ENCODE measurements at places on chromosomes 16 and 17.
A peak's percentile ranks its signal among the peaks of the same experiment; 100 is the strongest.

GRCh38 chr16:63415014-63415413 lies 1378.8 kb upstream of the CDH8 start:
- no peak for DNase-seq

DNA sequence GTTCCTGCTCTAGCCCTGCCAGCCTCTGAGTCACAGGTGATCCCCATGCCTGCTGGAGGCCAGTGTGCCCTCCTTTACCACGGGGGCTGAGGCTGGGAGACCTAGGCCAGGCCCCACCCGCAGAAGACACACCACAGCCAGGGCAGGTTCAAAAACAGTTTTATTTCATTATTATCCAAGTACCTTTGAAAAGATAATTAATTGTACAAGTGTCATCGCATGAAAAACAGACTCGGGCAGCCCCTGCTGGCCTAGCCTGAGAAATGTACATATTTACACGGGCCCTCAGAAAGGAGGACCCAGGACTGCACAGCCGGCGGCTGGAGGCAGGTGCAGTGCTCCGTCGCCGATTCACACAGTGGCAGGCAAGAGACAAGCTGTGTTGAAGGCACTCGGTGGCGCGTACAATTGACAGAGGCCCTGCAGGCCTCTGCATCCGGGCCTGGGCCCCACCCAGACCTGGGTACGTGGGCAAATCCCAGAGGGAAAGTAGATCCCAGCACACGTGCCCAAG lies 4.4 kb downstream of the PDIA2 start:
- DNase-seq = no peak

- DNase-seq = no peak
These were observed 33.2 kb downstream of the CYTH1 start for GRCh38 chr17:78748730-78749317.

GRCh38 chr16:22284637-22285036 lies 12.6 kb upstream of the POLR3E start:
- DNase-seq = no peak

DNA sequence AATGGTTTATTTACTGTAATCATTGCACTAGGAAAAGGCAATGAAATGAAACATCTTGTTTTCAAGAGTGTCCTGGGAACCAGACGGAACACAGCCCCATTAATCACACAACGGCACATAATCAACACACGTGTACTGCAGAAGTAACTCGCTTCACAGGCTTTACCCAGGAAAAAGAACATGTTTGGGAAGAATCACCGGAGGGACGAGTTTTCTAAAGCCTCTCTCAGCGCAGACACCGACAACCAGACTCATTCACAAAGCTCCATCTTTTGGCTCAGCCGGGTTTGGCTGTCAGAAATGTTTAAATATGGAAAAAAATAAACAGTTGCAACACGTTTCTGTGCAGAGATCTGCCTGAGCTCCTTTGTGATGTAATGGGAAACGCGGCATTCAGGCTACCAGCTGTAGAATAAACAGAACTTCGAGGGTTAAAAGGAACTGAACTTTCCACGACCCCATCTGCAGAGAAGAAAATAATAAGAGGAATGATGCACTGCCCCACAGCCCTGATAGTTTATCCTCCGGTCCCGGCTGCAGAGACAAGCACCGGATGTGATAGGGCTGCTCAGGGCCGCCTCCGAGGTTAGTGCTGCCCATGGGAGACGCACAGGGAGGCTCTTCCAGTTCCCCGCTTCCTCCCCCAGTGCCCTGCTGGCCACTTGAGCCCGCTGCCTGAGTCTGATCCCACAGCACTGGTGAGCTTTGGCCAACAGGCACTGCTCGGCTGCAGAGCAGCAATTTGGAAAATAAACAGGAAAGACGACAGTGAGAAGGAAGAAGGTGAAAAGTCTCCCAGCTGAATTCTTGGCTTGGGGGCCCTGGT lies 119.8 kb downstream of the HIC1 start:
- no peak for DNase-seq

DNA sequence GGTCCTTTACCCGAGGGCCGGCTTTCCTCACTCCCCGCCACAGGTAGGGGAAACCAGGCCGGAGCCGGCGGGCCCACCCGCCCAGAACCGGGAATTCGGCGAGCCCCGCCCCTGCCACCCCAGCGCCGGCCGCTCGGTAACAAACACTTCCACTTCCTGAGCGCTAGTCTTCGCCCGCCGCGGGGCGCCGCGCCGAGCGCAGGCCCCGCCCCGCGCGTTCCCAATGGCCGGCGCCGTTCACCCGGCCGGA lies 224 bp upstream of the NHERF1 start:
- no peak for DNase-seq

DNA sequence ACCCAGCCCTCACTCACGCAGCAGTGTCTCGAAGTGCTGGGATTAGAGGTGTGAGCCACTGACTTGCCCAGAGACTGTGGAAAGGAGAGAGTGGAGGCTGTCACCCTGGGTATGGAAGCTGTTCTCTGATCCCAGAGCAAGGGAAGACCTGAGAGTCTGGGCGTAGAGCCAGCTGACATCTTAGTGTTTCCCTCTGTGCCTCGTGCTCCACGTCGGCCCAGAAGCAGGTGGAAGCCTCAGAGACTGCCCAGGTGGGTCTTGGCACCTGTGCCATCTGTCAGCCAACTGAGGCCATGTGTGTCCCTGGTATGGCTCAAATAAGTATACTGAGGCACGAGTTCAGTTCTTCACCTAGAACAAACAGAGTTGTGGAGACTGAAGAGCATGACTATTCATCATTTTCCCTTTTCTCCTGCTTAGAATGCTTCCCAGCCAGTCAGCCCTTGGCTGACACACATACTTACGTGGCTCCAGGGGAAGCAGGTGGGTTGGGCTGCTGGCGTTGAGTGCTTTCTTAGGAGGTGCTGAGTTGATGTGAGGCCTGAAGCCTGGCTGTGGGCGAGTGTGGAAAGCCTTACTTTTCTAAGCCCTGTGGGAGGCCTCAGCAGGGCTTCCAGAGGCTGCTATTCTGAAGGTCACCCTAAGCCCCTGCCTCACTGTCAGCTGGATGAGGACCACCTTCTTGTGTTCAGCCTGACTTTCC lies 8.1 kb downstream of the CTRL start:
- DNase-seq = peak; percentile 55

DNA sequence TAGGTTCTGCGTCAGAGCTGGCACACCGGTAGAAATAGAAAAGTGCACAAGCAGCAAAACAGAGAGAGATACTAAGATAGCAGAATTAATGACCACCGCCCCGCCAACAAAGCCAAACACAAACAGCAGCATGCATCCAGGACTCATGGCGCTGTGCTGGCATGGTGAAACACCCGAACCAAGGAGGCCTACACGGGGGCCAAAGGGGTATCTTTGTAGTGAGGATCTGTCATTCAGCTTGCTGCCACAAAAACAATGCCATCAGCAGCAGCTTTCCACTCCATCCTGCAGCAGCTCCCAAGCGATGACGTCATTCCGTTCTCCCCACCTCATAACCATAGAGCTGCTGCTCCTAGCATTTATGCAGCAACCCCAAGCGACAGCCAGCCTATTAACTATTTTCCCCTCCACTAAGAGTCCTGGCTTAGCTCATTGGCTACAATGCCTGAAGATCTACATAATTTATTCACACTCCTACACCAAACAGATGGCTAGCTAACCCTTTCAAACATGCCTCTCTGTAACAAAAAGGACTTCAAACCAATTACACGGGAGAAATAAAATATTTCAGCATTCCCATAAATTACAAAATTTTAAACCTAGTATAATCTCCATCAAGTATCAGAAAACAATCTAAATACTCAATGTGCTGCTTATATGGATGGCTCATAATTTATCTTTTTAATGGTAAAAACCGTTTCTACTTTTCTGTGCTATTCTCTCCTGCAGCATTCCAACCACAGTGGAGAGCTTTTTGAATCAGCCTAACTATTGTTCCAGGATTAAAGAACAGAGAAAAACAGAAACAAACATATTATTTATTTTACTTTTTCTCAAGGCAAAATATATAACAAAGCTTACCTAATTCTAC lies 73.9 kb downstream of the SPAG9 start:
- peak; percentile 83 for DNase-seq

DNA sequence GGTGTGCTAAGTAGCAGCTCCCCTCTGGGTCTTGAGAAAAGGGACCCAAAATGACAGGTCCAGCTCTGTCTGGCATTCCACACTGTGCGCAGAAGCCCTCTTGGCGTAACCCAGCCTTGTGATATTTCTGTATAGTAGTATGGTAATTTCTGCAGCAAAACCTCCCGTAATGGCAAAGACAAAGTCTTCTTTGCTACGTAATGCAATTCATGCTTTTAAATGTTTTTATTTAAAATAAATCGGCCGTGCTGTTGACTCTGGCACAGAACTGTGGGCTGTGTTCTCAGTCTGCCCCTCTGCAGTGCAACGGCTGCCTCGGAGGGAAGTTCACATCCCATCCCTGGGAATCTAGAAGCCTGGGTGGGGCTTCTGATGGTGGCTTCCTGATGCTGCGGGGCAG lies 75.2 kb downstream of the ASIC2 start:
- DNase-seq = no peak

DNA sequence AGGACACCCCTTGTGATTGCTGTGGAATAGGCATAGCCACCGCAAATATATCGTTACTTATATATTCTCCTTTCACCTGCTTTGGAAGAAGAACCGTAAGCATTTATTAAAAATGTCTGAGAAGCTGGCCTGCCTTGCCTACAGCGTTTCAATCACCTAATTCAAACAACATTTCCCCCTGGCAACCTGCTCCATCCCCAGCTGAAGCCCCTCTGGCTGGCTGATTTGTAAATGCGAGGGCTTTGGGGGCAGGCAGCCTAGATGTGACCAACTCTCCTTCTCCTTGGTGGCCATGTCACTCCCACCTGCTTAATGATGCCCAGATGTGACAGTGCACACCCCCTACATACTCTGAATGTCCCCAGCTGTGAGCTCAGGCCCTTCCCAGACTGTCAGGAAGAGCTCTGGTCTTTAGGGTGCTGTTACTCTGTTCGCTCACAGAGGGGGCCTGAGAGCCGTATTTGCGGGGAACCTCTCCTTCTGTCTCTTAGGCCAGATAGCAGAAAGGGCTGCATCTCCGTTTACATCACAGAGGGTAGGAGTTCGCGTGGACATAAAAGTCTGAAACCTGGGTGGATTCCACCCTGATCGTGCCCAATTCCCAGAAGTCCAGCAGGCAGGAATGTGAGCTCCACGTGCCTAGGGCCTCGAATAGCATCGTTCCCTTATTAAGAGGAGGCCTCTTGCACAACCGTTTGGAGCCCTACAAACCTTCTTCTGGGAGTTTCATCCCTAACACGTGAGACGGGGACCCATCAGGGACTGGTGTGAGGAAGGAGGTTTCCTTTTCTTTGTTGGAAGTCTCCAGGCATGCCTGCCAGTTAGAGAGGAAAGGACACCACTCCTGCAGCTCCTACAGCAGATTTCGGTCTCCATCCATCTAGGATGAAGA lies 2.4 kb upstream of the SDK2 start:
- no peak for DNase-seq

DNA sequence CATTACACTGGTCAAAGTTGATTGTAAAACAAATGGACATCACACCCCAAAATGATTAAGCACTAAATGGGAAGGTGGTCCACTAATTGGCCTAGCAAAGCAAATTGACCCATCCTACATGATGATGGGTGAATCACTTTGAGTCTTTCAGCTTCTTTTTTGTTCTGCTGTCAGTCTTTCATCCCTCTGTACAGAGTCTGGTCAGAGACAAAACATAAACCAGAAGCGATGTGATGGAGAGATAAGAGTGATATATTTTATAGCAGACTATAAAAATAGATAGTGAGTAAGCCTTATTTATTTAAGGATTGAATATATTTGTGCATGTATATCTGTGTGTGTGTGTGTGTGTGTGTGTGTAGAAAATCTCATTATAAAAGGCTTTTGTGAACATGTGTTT lies 618.4 kb upstream of the SOX9 start:
- no peak for DNase-seq

GRCh38 chr17:50316016-50316587 lies 29.8 kb upstream of the XYLT2 start:
- no peak for DNase-seq

GRCh38 chr16:66972983-66973382 lies 11.9 kb downstream of the CES3 start:
- no peak for DNase-seq

- no peak for DNase-seq
These were observed 2.6 kb downstream of the SPDYE4 start for GRCh38 chr17:8755590-8756255.

- DNase-seq = no peak
These were observed 8.0 kb upstream of the MYH2 start for GRCh38 chr17:10557422-10557821.

DNA sequence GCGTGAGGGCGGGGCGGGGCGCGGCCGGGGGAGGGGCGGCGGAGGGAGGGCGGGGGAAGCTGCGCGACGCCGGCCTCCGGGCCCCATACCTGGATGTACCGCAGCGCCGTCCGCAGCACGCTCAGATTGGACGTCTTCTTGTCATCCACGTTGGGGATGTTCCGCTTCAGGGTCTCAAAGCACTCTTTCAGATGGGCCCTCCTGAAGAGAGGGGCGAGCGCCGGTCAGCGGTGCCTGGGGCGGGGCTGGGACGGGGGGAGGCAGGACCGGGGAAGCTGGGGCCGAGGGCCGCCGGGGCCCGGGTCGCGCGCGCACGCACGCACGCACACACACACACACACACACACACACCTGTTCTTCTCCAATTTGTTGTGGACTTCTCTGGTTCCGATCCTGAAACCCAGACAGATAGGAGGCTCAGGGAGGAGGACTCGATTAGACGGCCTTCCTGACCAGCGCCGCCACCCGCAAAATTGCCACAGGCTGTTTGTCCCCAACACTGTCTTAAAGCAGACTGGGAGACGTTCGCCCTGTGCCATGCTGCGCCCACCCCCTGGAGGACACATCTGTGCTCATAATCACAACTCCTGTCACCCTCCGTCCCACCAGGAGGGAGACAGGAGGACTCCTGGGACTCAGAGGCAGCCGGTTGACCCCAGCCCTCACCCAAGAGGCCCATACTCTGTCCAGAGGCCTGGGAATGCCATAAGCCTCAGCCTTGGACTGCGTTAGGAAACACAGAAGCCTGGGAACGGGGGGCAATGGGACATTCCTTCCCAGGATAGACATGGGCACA lies 6.7 kb downstream of the MNT start:
- DNase-seq = no peak

- DNase-seq = no peak
These were observed 650.4 kb downstream of the WWOX start for GRCh38 chr16:78749745-78750268.

DNA sequence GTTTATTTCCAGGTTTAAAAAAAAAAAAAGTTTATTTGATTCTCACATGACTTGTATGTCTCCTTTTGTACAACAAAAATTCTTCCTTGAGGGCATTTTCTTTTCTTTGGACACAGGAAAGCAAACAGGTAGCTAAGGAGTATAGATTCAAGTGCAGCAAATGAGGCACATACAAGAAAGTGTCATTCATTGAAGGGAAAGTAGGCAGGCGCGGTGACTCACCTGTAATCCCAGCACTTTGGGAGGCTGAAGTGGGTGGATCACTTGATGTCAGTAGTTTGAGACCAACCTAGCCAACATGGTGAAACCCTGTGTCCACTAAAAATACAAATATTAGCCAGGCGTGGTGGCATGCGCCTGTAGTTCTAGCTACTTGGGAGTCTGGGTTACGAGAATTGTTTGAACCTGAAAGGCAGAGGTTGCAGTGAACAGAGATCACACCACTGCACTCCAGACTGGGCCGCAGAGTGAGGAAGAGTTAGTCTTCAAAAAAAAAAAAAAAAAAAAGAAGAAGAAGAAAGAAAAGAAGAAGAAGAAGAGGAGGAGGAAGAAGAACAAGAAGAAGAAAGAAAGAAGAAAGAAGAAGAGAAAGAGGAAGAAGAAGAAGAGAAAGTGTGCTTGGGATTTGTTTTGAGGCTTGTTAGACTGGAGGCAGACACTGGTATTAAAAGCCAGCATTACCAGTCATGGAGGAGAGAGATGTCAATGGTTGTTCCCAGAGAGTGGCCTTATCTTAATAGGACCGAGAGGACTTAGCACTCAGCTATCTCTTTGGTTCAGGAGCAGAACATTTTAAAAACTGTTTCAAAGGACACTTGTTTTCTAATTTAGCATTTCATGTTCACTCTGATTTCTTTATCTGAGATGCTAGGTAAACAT lies 19.7 kb downstream of the GINS3 start:
- no peak for DNase-seq
